ENCODE measurements at places on chromosomes 16 and 17.

DNA sequence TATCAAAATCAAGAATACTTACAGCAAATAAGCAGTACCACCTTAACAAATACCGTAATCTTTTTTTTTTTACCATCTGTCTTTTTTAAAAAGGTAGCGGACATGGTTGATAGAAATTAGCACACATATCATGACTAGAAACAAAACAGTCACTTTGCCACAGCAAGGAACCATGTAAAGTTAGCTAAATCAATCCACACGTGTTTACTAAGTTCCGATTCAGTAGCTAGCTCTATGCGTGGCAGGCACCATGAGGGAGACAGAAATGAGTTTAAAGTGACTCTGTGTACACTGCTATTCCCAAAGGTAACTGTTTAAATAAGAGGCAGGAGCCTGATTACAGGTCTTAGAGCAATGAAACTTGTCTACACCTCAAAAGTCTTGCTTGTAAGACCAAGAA is 108.6 kb downstream of the XYLT1 start:
- DNase-seq: no peak

- DNase-seq: no peak
Observed at GRCh38 chr16:89705006-89705405, 3.5 kb upstream of the SPATA2L start.

GRCh38 chr16:74268372-74268782 is 28.2 kb upstream of the PSMD7 start:
- no peak for DNase-seq

- no peak for DNase-seq
Observed at GRCh38 chr16:8199390-8199789, 390.9 kb downstream of the TMEM114 start.

DNA sequence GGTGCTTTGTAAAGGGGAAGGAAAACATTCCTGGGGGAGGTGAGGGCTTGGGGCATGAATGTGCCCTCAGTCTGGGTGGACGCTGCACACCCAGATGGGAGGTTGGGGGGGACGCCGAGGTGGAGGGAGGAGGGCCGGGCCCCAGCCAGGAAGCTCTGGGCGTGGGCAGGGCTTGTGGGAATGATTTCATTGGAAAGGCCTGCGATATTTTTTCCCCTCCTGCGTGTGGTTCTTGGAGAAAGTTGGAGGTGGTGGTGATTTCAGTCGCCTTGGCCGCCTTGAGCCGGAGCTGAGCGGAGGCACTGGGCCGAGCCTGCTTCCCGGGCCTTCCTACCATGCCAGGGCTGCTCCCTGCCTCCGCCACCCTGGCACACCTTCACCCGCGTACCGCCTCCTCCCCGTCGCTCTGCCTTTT is 26.4 kb upstream of the CLEC18A start:
- DNase-seq: no peak

Measured in ecto neural progenitor cell (in vitro differentiated cells).